ENCODE measurements at places on chromosomes 3 and 15.

GRCh38 chr3:42394579-42395288, 15.7 kb downstream of the LYZL4 start:
- DNase-seq, result no peak

DNA sequence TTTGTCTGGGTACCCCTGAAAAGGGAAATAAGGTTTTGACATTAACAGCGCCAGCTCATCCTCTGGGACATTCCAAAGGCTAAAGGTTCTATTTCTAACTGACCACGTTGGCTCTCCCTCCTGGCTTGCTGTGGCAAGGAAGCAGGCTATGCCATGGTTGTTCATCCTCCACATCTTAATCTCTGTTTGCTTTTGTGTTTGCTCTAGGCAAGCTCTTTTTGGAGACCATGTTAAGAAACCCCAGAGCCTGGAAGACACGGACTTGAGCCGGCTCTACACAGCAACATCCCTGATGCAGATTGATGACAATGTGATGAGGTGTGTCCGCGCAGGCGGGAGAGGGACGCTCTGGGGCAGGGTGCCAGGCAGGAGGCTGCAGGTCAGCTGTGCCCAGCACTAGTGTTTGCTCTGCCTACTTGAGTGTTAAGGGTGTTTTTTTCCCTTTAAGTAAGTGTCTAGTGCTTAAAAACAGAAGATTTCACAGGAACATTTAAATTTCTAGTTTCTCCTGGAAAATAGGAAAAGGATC, 33.3 kb downstream of the RLBP1 start:
- no peak for DNase-seq

DNA sequence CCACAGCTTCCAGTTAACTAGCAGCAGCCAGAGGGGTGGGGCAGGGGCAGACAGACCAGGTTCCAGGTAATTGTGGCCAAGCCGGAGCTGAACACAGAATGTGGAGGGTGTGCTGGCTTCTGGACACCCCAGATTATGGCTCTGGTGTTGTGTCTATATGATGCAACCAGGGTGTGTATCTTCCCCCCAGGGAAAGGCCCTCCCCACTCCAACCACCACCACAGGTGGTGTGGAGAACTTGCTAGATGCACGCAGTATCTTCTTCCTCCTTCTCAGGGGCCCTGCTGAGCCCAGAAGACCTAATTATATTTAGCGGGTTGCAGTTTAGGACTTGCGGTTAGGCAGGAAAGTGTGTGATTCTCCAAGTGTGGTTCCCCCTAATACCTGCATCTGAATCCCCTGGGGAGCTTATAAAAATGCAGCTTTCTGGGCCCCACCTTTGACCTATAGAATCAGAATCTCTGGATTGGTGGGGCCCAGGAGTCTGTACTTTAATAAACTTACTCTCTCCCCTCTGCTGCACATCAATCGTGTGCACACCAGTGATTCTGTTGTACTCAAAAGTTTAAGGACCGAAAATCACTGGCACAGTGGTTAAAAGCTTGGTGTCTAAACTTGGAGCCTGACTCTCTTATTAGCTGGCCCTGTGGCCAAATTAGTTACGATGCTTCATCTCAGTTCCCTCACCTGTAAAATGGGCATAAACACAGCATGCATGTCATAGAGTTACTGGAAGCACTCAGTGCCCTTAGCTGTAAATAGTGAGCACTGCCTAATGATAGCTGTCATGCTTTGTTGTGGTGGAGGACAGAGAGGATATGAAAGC, 379.1 kb upstream of the PROK2 start:
- DNase-seq, result no peak

DNA sequence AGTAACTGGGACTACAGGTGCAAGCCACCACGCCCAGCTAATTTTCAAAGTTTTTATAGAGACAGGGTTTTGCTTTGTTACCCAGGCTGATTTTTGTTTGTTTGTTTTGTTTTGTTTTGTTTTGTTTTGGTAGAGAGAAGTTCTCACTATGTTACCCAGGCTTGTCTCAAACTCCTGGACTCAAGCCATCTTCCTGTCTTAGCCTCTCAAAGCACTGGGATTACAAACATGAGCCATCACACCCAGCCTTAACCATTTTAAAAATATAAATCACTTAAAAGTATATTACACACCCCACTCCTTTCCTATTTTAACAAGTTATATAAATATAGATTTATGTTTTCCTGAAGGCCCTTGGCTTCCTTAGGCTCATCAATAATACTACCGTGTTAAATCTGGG, 6.5 kb upstream of the DYNC1LI1 start:
- DNase-seq, result no peak

DNA sequence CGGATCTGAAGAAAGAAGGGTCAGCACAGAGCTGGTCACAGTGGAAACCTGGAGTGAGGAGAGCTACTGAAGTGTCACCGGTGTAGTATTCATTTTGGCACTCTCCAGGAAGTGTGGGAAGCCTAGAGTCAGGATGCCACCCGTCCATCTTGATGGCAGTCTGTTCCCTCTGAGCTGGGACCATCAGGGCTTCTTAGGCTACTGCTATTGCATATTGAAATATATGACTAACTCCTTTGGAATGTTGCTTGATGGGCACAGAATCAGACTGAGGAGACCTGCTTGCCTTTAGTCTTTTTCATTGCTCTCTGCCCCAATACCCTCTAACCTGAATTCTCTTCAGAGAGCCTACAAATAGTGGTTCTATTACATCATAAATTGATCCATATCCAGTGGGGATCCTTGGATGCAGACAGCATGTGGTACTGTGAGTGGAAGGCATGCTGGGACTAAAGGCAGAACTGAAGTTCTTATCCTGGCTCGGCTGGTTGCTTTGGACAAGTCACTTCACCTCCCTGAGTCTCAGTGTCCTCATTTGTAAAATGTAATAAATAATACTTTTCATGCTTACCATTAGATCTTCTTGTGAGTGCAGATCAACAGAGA, 143.5 kb downstream of the PDE8A start:
- DNase-seq, result no peak

- no peak for DNase-seq
These were observed 91.6 kb upstream of the CBLB start for GRCh38 chr3:105960381-105960780.

DNA sequence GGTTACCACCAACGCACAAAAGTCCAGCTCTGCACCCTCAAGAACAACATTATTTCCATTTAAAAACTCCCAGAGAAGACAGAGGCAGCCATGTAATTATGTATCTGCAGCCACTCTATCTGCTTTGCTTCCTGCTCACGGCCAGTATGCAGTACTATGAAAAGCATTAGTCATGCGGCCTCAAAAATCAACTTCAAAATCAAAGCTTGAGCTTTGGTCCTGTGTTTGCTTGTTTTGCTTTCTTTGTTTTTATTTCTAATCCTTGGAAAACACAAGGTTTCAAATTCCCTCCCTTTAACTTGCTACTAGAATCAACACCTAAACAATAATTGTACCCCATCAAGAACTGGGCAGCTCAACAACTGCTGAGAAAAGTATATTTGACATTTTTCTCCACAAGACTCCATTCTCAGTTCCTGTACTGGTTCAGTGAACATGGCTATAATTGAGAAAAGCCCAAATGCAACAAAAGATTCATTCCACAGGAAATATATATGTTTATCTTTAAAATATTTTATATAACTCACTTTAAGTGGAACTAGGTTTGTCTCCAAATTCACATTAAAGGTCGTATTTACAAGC, 37.6 kb downstream of the GBE1 start:
- no peak for DNase-seq

- DNase-seq, result no peak
These were observed 131.9 kb downstream of the EDEM1 start for GRCh38 chr3:5319454-5319853.

DNA sequence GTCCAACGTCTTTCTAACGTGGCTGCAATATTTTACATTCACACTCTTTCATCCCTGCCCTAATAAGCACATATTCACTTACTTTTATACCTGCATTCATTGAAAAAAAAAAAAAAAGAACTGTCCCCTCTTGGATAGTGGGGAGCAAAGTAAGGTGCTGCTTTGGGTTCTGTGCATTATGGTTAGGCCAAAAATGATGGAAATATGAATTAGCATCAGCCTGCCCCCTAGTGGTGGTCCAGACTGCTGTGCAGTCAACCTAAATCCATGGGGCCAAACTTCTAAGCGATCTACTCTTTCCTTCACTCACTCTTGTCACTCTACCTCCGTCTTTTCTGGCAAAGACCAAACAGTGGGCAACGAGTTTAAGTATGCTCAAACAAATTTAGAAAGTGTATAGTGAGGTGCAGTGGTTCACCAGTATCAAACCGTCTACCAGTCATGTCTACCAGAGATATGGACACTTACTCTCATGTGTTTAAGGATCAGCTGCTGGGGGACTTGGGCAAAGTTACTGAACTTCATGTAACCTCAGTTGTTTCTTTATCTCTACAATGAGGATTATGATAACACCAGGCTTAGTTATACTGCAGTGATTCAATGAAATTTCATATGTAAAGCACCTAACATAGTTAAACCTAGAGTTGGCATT, 61.5 kb upstream of the GRM7 start:
- DNase-seq, result peak; percentile 2

DNA sequence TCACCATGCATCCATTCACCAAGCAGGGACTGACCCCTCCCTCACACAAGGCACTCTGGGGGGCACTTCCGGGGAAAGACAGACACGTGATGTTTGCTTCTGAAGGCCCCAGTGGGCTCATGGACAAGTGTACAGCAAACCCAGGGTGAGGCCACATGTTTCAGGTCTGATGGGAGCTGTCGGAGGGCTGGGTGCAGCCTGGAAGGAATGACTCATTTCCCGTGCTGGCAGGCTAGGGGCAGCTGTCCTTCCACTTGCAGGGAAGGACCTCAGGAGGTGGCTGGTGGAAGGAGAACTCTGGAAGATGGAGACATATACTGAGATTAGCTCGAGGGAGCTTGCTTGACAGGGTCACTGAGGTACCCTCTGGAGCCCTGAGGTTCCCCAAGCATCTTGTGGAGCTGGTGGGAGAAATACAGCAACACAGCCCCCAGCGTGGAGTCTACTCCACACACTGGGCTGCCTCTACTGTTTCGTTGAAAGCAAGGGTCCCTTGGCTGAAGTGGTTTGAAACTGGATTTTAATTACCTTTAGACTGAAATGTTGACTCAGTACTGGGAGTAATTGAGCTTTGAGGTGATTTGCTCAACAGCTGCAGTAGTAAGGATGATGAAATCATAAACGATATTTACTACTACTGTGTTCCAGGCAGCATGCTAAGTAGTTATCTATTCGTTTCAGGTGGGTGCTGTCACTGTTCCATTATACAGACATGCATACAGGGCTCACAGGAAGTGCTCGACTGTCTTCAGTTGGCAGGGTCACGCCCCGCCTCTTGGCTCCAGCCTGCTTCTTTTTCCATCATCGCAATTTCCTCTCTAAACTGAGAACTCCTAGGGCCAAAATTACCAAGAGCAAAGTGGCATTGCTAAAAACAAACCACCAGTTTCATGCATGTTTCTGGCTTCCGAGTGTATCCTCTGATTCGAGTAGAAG, 230.4 kb downstream of the ADAMTS17 start:
- peak; percentile 30 for DNase-seq

DNA sequence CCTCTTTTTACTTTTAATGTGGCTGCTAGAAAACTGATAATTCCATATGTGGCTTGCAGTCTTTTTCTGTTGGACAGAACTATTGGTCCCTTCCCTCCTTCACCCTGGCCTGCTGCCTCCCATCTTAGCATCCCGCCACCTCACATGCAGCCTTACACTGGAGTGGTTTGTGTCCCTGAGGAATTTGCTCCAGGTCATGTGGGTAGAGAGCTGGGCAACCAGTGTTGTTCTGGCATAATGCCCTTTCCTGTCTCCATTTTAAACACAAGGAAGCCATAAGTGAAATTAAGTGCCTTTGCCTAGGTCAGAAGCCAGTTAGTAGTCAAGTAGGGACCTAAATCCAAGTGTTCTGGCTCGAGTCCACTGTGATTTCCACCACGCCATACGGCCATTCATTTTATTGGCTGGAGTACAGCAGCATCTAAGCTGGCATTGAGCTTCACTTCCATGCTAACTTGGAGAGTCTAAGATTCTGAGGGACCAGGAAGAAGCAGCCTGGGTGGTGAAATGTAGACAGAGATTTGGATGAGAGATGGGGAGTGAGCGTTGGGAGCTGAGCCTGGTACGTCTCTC, 46.0 kb upstream of the PLXNA1 start:
- DNase-seq, result no peak

DNA sequence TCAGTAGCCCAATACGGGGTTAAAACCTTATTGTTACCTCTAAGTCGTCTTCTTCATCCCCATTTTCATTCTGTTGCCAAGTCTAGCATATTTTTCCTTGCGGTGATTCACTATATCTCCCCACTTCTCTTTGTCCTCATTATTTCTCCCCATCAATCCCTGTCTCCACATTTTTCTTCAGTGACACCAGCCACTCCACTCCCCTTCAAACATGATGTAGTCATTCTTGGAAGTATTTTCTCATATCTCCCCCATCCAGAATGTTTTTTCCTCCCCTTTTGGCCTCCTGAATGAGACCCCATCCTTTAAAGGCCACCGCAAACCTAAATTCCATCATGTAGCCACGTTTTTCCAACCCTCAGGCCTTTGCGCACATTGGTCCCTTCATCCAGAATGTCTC, 105.9 kb downstream of the TOP2B start:
- no peak for DNase-seq

- peak; percentile 14 for DNase-seq
These were observed 105.5 kb downstream of the SEMA5B start for GRCh38 chr3:122921791-122922651.

DNA sequence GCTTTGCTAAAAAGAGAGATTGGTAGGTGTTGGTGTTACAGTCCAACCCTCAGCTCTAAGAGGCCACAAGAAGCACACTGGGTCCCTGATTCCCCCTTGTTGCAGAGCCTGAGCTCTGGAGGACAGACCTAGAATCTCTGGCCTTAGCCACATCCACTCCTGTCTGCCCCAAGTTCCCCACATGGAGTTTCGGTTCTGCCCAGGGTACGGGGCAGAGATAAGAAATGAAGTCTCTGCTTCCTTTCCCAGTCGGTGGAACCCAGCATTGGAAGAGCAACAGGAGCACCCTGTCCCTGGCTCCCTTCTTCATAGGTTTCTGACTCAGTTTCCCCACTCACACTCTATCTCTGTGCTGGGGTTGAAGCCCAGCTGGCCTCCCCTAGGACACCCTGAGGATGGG, 13.2 kb downstream of the PRR23E start:
- no peak for DNase-seq

DNA sequence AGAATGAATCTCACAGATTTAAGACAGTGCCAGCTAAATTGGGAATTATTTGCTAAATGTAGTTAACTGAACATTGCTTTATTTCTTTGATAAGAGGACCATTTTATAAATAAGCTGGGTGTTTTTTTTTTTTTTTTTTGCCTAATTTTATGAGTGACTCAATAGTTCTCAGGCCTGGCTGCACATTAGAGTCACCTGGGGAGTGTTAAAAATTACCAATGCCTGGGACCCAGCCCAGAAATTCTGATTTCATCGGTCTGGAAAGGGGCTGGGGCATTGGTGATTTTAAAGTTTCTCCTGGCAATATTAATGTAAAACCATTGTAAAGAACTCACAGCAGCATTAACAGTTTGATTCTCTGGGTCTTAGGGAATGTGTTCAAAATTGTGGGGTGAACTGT, 51.2 kb upstream of the PHLDB2 start:
- DNase-seq, result no peak

GRCh38 chr3:168424059-168424734, 328.5 kb upstream of the GOLIM4 start:
- DNase-seq, result no peak

GRCh38 chr15:92636908-92637481, 18.6 kb downstream of the FAM174B start:
- no peak for DNase-seq

GRCh38 chr15:74330861-74331408, 36.5 kb downstream of the CYP11A1 start:
- DNase-seq, result no peak

All from A549 (cell line).